Suprapubic skin (tissue), 4 donors: ENCODE measurements at places on chromosomes 1 and 21.
A peak's percentile ranks its signal among the peaks of the same experiment; 100 is the strongest.

GRCh38 chr1:36092166-36092797 lies 3.6 kb downstream of the ADPRS start:
- peak; percentile 48 for DNase-seq

GRCh38 chr1:95257758-95258157 lies 23.7 kb downstream of the RWDD3 start:
- DNase-seq, result no peak

DNA sequence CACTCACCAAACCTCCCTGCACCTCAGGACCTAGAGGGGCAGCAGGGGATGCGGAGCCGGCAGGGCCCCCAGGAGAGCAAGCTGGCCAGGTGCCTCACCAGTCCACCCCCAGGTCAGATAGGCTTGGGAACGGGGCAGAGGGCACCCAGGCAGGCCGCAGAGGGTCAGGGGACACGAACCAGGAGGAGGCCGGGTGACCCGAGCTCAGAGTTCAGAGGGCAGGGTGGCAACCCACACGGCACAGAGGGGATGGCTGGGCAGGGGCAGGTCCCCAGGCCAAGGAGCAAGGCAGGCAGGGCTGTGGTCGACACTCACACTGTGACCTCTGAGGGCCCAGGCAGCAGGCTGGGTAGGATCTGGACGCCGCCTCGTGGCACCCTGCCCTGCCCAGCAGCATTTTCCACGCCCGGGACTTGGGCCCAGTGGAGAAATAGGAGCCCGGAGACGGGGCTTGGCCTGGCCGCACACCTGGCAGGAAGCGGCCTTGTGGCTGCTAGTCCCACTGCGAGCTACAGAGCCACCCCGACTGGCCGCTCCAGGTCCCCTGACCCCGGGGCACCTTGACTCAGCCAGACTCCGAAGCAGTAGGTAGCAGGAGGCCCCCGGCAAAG lies 5.3 kb downstream of the DVL1 start:
- DNase-seq, result no peak

DNA sequence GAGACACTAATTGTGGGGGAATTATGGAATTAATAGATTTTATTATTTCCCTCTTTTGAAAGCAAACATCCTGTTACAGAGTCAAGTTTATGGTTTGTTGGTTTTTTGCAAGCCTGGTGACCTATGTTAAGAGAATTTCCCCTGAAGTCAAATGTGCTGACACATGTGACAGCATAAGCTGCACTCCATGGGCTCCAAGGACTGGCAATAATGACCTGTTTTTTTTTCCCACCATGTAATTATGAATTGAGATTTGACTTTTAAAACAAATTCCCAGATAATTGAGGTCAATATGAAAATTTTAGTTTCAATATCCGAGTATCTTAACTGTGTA lies 242.5 kb upstream of the SGIP1 start:
- DNase-seq, result no peak

DNA sequence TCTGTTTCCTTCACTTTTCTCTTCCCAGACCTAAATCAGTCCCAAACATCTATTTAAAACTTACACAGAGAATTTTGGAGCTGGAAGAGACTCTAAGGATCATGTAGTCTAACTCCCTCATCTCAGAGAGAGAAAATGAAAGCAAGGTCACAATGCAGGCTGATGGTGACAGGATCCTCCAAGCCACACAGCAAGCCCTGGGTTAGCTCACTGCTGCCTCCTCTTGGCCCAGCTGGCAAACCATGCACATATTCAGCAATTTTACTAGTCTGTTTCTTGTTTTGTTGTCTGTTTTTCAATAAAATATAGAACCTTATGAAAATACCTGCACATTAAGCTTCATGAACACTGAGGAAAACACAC lies 27.7 kb upstream of the LY9 start:
- DNase-seq, result no peak

GRCh38 chr1:29635501-29636263 lies 399.4 kb downstream of the PTPRU start:
- DNase-seq, result no peak

- DNase-seq, result no peak
These were observed 122.8 kb upstream of the C8B start for GRCh38 chr1:57088653-57089052.

GRCh38 chr1:228823200-228823599 lies 87.9 kb downstream of the RHOU start:
- DNase-seq, result no peak

DNA sequence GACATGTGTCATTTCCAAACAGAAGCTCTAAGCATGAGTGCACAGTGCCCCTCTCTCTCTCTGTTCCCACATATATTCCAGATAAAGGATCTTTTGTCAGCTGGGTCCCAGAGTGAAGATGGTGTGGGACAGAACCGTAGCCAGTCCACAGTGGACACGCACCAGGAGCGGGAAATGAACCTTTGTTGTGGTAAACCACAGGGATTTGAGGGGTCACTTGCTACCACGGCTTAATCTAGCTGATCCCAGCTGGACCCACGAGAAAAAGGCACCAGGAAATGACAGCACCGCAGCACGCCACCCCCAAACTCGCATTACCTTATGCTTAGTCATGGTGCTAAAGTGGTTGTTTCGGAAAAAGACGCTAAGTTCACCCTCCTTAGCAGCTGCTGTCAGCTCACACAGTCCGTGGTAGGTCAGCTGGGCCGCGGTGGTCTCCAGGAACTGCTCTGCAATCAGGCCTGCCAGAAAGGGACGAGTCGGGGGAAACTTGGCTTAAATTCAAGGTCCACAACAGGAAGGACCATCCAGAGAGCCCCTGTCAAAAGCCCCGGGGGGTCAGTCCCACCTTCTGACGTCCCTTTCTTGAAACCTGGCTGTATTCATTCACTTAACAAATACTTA lies 7.5 kb downstream of the MINDY1 start:
- no peak for DNase-seq

- peak; percentile 25 for DNase-seq
These were observed 126.7 kb downstream of the PGBD5 start for GRCh38 chr1:230299191-230300006.

GRCh38 chr1:166087734-166088571 lies 78.8 kb downstream of the FAM78B start:
- DNase-seq, result no peak

DNA sequence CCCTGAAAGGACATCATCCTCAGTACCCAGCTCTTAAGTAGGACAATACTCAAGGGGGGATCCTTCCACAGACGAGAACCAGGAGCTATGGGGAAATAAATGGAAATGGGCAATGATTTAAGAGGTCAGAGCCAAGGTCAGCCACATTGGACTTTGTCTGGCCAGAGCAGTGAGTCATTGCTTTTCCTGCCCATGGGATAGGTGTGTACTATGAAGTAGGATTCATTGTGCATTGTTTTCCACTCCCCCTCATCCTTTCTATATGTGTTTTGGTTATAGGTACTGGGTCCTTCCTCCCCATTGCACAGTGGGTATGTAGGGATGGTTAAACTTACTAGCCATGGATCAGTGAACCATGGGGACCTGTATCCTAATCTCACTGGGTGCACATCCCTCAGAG lies 328.9 kb upstream of the USP25 start:
- DNase-seq, result no peak

- DNase-seq, result peak; percentile 63
These were observed 525.0 kb downstream of the PTPRU start for GRCh38 chr1:29761159-29761928.

GRCh38 chr1:118486199-118486598 lies 301.2 kb upstream of the SPAG17 start:
- no peak for DNase-seq

GRCh38 chr1:61914823-61915482 lies 172.7 kb downstream of the PATJ start:
- DNase-seq, result no peak

DNA sequence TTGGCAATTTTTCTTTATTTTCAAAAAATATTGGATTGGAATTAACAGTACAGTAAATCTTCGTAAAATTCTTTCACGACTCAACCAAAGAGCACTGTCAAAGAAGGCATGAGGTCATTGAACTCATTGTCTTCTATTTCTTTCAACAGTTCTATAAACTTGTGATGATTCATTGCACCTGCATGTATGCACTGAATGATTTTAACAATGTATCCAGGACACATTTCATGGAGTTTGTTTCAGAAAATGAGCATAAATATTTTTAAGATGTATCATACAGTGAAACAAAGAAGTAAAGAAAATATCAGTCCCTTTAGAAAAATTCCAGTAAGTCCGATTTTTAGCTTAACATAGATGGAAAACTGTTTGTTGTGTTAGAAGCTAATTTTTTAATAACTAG lies 33.6 kb upstream of the CD34 start:
- no peak for DNase-seq

- DNase-seq, result no peak
These were observed 14.8 kb upstream of the PTPRC start for GRCh38 chr1:198623752-198624647.

DNA sequence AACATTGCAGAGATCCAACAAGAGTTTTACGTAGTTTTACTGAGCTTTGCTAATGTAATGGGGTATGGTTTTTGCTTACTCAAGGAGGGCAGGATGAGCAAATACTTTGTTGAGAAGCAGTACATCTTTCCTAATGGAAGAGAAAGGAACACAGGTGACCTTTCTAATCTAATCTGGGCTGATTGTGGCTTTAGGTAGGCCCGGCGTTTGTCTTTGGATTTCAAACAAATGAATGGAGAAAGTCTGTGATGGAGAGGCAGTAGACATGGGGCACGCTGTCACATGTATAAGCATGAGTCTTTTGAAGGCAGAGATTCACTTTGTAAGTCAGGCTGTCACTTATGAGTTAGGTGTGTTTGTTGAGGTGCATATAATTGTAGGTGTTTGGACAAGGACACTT lies 1.7 kb downstream of the PLEKHM2 start:
- DNase-seq, result no peak

GRCh38 chr1:206803221-206803730 lies 31.0 kb upstream of the IL10 start:
- no peak for DNase-seq

DNA sequence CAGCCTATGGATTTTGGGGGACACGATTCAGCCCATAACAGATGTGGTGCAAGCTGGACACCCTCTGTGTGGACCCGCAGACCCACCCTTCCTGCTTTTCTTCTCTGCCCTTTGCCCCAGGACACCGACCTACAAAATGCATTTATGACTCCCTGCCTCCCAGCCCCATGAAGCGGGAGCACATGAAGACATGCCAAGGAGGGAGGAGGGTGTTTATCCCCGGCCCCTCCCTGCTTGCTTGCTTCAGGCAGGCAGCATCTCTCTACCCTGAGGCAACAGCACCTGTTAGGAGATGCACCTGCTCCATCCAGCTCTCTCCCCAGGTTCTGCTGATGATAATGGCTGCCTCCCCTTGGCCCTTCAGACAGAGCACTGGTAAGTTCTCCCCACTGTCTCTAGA lies 187.5 kb downstream of the PSMG1 start:
- DNase-seq, result no peak

- DNase-seq, result no peak
These were observed 100.9 kb downstream of the DDX20 start for GRCh38 chr1:111856411-111857185.

GRCh38 chr1:81876901-81877733 lies 76.4 kb downstream of the ADGRL2 start:
- DNase-seq, result no peak

- DNase-seq, result no peak
These were observed 56.1 kb downstream of the SMYD2 start for GRCh38 chr1:214337015-214337414.

- DNase-seq, result no peak
These were observed 68.5 kb downstream of the RUNX1 start for GRCh38 chr21:34980423-34981115.

GRCh38 chr1:211344152-211344618 lies 17.6 kb downstream of the TRAF5 start:
- no peak for DNase-seq

DNA sequence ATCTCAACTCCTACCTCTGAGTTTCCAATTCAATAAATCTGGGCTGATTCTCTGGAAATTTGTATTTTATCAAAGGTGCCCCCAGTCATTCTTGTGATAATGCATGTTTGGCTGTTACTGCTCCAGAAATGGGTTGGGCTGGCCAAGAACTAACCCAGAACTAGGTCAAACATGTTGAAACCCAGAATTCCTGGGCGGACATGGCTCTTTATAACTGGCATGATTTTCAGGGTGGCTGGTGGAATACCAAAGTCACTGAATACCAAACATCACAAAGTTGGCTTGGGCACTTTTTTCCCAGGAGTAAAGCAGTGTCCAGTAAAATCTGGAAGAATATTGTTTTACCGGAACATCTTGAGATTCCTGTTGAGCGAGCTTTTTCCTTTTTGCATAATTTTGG lies 89.4 kb upstream of the S1PR1 start:
- no peak for DNase-seq

GRCh38 chr1:154784924-154785531 lies 85.1 kb downstream of the KCNN3 start:
- DNase-seq, result no peak

DNA sequence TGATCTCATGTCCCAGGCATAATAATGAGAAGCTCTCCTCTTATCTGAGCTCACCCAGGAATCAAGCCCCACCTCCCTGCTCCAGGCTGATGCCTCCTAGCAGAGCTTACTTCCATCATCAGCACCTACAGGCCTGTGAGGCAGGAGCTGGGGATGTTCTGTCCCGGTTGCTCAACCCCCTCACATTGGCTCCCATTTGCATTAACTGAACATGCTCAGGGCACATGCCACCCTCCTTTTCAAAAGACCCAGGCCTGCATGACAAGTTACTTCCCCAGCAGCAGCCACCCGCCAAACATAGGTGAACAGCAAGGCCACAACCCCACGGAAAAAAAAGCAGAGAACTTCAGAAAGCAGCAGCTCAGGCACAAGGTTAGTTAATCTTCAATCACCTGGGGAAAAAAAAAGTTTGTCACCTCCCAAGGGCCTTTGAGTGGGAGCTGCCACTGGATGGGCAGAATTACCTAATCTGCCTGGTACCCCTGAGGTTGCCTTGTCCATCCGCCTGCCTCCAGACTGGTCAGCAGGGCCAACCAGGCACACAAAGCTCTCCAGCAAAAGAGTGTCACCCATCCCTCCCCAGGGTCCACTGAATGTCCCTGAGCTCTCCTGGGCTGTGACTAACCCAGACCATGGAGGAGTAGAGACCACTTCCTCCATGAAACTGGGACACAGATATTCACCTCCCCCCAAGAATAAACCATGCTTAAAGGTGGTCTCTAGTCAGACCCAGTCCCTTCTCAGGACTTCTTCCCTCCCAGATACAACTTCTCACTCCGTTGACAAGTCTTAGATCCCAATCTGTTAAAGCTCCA lies 4.4 kb downstream of the KCNN3 start:
- DNase-seq, result no peak

GRCh38 chr21:36297938-36298572 lies 21.9 kb upstream of the MORC3 start:
- DNase-seq, result peak; percentile 82

DNA sequence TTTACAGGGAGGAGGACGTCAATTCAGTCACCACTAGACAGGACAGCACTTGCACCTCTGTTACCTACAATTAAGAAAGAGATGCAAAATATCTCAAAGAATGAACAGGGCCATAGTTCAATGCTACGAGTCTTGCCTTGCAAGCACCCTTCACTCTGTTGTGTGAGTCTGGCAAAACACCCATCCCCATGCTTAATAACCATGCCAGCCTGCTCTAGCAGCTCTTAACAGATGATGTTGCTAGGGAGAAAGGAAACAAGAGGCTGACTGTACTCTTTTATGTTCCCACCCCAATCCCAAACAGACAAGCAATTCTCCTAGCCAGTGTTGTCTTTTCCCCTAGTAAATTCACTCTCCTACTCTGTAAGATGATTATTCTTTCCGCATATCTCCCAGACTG lies 5.3 kb downstream of the CBR1 start:
- DNase-seq, result no peak

- DNase-seq, result no peak
These were observed 7.4 kb downstream of the IFFO2 start for GRCh38 chr1:18948913-18949685.

GRCh38 chr1:229980009-229980408 lies 87.0 kb upstream of the GALNT2 start:
- DNase-seq, result no peak

- no peak for DNase-seq
These were observed 54.0 kb downstream of the RAVER2 start for GRCh38 chr1:64798872-64799271.
